Activated T-cell treated with anti-CD3 and anti-CD28 coated beads, Interleukin-2, amount 50 U/mL, for 72 hours (primary cell): ENCODE measurements at places on chromosomes 7 and 10. TPM values are rescaled to one million over a fixed set of nuclear protein-coding genes. Genes with fewer than 3 reads are reported as not detected.

DNA sequence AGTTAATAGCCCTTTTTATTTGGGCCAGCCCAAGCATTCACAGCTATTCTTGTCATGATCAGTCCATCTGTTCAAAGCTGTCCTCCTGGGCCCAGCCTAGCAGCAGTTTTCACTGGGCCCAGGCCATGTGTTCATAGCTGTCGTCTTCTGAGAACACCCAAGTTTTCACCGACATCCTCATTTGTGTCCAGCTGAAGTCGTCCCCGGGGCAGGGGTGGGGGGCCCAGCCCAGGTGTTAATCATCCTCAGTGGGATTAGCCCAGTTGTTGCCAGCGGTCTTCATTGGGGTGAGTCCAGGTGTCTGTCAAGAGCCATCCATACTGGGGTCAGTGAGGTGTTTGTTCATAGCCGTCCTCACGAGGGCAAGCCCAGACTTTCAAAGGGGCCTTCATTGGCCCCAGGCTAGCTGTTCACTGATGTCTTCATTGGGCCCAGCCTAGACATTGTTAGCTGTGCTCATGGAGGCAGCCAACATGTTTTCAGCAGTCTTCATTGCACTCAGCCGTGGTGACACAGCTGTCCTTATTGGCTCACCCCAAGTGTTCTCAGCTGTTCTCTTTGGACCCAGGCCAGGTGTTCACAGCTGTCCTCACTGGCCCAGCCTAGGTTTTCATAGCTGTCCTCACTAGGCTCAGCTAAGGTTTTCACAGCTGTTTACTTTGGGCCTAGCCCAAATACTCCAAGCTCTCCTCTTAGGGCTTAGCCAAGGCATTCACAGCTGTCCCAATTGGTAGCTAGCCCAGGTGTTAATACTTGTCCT lies 10.0 kb downstream of the FRG2B start:
- no peak overlapping the region for H3K4me3 ChIP-seq
- no peaks in the 10 kb centered on the region for H3K4me1 ChIP-seq
- no peak overlapping the region for H3K27ac ChIP-seq
- H3K36me3 ChIP-seq, result peaks cover under 1% of the 10 kb centered on the region

GBX1 gene
- not detected for total RNA-seq

DNA sequence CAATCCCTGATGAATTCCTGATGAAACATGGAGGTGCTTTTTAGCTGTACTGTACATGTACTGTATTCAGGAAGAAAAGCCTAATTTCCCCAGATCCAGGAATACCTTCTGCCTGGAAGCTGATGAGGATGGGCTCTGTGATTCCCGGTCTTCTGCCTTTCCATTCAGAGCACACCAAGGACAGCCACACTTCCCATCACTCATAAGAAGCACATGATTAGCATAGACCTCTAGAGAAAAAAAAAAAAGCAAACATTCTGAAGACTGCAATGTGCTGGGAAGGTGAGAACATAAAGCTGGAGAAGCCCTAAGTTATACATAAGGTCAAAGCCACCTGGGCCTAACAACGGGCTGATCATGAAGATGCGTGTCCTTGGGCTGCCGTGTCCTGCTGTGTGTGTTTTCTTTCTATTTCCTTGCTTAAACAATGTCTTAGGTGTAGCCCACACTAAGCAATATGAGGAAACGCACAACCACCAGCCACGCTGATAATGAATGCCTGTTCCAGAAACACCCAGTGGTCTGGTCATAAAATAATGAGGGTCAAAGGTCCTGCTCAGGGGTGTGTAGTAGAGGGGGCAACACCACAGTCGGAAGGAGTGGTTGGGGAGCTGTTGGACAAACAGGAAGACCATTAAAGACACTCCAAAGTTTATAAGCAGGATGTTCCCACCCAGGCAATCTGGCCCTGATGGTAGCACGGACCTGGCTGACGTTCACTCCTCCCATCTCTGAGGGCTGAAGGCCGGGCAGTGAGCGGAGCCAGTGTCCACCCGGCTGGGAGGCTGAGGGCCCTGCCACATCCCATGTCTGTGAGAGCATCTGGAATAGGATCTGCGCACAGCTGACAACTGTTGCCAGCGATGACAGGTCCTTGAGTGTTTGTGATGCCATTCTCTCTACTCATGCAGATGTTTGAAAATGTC lies 7.9 kb downstream of the PKD1L1 start:
- no peaks in the 10 kb centered on the region for H3K27me3 ChIP-seq
- no peak overlapping the region for H3K4me3 ChIP-seq

KIAA1549 gene
- total RNA-seq, result 1.7 TPM

- no peak overlapping the region for H3K27ac ChIP-seq
- peaks cover 11% of the 10 kb centered on the region for H3K36me3 ChIP-seq
- no peak for DNase-seq
- peaks cover 94% of the 10 kb centered on the region for H3K4me1 ChIP-seq
Measured at GRCh38 chr10:124727361-124727960, 16.7 kb downstream of the FAM53B start.
